ENCODE measurements at places on chromosomes 4 and X.

DNA sequence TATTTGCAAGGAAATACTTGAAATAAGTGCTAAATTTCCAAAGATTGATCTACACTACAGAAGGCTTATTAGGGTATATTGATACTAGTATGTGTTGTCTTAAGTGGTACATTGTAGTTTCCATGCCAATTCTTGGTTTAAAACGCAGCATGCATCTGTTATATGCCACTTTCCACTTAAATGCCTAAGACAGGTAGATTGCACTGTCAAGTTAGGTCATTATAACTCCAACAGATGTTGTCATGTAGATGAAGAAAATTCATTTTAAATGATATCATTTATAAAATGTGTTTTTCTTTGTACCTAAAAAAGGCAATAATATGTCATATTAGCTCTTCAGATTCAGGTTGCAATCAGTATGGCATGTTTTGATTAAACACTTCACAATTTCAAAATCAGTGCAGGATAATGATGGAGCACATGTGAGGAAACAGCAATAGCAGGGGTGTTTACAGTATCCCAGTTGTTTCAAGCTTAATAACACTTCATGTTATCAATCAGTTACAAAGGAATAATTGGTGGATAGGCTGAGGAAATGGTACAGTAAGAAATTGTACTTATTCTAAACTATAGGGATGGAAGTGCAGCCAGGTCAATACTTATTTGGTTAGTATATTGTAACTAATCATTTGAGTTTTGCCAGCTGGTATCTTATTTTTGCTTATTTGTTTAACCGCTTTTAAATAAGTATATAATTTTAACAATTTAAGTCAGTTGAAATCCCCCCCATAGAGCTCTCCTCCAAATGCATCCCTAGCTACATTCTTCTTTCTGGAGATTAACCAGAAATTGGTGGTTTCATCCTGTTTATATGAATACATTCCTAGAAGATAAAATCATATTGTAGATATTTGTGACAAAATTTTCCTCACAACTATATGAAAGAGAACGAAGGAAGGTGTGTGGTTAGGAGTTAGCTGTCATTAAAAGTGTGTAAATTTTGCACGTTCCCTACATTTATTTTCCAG lies 454.4 kb upstream of the ATOH1 start:
- H3K36me3 ChIP-seq = no peaks in the 10 kb centered on the region
- no peak for DNase-seq
- H3K4me1 ChIP-seq = no peaks in the 10 kb centered on the region

DNA sequence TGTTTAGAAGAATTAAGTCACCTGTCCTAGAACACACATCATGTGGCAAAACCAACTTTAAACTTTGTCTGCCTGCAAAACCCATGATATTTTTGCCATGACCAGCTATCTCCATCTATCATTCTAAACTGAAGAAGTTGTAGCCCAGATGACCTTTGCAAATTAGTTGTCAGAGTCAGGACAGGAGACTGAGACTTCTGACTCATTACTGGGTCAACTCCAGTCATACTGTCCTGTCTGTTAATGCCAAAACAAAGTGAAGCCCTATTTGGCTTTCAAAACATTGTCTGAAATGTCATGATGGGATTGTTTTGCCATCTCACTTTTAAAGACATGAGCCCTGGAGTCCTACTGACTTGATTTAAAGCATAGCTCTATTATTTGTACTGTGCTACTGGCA lies 365.7 kb upstream of the CPEB2 start:
- no peak overlapping the region for H3K27ac ChIP-seq
- H3K27me3 ChIP-seq = no peaks in the 10 kb centered on the region
- no peaks in the 10 kb centered on the region for H3K36me3 ChIP-seq
- no peak for DNase-seq

- no peaks in the 10 kb centered on the region for H3K27me3 ChIP-seq
- H3K36me3 ChIP-seq = no peaks in the 10 kb centered on the region
- no peak for DNase-seq
- no peak overlapping the region for H3K4me3 ChIP-seq
Measured at GRCh38 chrX:2640436-2641150, 50.5 kb upstream of the CD99 start.

- no peaks in the 10 kb centered on the region for H3K4me1 ChIP-seq
- H3K4me3 ChIP-seq = no peak overlapping the region
- H3K27ac ChIP-seq = no peak overlapping the region
Measured at GRCh38 chr4:102169345-102169744, 175.9 kb downstream of the SLC39A8 start.

- DNase-seq = no peak
- no peaks in the 10 kb centered on the region for H3K36me3 ChIP-seq
- no peaks in the 10 kb centered on the region for H3K4me1 ChIP-seq
- no peak overlapping the region for H3K4me3 ChIP-seq
Measured at GRCh38 chr4:85760511-85760910, 285.6 kb downstream of the ARHGAP24 start.

DNA sequence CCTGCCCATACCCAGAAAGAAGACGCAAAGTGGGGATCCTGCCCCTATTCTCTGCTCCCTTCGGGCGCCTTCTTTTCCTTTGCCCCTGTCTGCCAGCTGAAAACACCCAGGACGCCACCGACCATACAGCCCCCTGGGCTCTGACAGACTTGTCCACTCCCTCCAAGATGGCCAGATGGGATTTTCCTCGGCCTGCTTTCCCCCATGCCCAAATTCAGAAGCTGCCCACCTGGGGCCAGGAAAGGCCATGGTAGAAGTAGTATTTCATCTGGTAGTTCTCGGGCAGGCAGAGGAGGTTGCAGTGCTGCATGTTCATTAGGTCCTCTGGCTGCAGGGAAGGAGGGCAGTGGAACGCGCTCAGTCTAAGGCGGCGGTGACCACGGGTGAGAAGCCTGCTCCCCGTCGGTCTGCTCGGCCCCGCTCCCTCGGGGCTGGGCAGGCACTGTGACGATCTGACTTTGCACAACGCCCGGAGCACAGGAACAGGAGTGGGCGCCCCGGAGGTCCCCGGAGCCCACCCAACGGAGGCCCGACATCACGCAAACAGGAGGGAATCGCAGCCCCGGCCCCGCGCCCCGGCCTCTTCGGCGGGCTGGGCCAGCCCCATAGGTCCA lies 582 bp downstream of the NAA10 start:
- H3K27me3 ChIP-seq = no peaks in the 10 kb centered on the region
- no peaks in the 10 kb centered on the region for H3K36me3 ChIP-seq
- peak overlapping the region; percentile 44 for H3K4me3 ChIP-seq
- no peaks in the 10 kb centered on the region for H3K4me1 ChIP-seq
- H3K27ac ChIP-seq = no peak overlapping the region

- no peak overlapping the region for H3K4me3 ChIP-seq
- no peak for DNase-seq
- no peak overlapping the region for H3K27ac ChIP-seq
- peaks cover 6% of the 10 kb centered on the region for H3K4me1 ChIP-seq
Measured at GRCh38 chr4:48346594-48346993, 5.3 kb downstream of the SLAIN2 start.

- no peaks in the 10 kb centered on the region for H3K36me3 ChIP-seq
- no peak overlapping the region for H3K27ac ChIP-seq
- DNase-seq = no peak
- no peak overlapping the region for H3K4me3 ChIP-seq
Measured at GRCh38 chrX:54865208-54865607, 55.4 kb upstream of the TRO start.

DNA sequence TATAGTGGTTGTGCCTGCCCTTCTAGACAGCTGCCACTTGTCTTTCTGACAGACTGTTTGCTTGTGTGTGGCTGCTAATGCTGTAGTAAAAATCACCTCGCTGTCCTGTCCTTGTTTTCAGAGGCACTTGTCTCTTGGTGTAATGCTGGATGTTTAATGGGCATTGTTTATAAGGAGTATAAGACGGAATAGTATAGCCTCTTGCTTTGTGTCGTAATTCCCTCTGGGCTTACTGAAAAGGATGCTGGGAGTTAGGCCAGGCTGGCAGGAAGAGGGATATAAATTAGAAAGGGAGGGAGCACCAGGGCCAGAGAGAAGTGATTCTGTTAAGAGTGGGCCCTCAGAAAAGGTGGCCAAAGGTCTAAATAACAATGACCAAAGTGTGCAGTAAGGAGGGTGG lies 29.0 kb downstream of the NHS start:
- H3K27ac ChIP-seq = no peak overlapping the region
- H3K36me3 ChIP-seq = no peaks in the 10 kb centered on the region
- no peaks in the 10 kb centered on the region for H3K4me1 ChIP-seq
- H3K4me3 ChIP-seq = no peak overlapping the region
- no peaks in the 10 kb centered on the region for H3K27me3 ChIP-seq

DNA sequence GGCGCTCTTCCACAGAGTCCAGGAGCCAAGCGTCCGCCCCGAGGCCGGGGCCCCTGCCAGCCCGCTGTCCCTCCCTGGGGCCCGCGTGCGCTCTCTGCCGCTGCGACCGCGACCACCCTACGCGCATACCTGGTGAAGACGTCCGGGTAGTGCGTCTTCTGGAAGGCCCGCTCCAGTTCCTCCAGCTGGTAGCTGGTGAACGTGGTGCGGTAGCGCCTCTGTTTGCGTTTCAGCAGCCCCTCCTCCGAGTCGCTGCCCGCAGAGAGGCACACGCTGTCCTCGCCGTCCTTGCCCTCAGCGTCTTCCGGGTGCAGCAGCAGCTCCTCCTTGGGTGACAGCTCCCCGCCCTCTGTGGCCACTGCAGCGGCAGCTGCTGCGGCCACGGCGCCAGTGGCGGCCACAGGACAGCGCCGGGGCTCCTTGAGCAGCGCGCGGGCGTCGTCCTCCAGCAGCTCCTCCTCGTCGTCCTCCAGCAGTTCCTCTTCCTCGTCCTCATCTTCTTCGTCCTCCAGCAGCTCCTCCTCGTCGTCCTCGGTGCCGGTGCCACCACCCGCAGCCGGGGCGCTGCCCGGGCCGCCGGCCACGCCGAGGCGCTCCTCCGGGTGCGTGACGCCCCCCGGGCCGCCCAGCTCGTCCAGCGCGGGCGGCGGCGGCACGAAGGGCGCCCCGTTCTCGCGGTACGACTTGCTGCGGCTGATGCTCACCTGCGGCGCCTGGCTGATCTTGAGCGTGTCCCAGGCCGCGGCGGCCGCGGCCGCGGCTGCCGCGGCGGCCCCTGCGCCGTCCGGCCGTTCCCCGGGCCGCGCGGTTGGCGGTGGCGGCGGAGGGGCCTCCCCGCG lies 2.8 kb downstream of the ARX start:
- no peaks in the 10 kb centered on the region for H3K4me1 ChIP-seq
- DNase-seq = no peak
- no peaks in the 10 kb centered on the region for H3K36me3 ChIP-seq
- no peak overlapping the region for H3K27ac ChIP-seq
- no peaks in the 10 kb centered on the region for H3K27me3 ChIP-seq
- H3K4me3 ChIP-seq = peak overlapping the region; percentile 8

DNA sequence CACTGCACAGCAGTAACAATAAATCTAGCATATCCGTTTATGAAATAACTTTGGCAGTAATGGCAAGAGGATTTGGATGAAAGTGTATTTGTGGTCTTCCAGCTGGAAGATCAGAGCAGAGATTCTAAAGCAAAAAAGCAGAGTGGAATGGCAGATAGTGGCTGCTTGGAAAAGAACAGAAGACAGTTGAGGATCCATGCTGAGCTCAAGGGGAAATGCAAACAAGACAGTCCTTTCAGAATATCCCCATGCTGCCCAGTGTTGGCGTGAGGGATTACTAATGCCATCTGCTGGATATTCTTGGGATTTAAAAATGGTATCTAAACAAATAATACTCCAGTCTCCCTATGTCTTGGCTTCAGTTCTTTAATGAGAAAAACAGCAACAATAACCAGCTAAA lies 629.1 kb upstream of the ATOH1 start:
- no peak overlapping the region for H3K4me3 ChIP-seq
- no peak overlapping the region for H3K27ac ChIP-seq
- DNase-seq = no peak
- no peaks in the 10 kb centered on the region for H3K36me3 ChIP-seq

DNA sequence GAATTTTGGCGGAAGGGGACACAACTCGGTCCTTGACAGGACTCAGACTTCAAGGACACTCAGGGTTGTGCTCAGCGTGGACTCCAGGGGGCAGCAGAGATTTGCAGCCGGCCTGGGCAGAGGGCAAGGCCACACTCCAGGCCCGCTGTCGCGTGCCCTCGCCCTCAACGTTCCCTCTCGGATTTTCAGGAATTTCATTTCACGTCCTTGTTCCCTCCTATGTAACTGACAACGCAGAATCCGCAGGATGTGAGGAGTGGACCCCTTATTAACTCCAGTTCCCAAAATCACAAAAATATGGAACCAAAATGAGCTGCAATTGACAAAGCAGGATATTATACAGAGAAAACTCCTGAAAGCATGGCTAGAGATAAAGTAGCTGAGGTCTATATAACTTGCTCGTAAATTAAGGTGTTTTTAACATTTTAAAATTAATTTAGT lies 21.0 kb upstream of the DCTD start:
- H3K27me3 ChIP-seq = no peaks in the 10 kb centered on the region
- H3K36me3 ChIP-seq = no peaks in the 10 kb centered on the region
- no peaks in the 10 kb centered on the region for H3K4me1 ChIP-seq
- no peak overlapping the region for H3K27ac ChIP-seq
- peak; percentile 32 for DNase-seq

DNA sequence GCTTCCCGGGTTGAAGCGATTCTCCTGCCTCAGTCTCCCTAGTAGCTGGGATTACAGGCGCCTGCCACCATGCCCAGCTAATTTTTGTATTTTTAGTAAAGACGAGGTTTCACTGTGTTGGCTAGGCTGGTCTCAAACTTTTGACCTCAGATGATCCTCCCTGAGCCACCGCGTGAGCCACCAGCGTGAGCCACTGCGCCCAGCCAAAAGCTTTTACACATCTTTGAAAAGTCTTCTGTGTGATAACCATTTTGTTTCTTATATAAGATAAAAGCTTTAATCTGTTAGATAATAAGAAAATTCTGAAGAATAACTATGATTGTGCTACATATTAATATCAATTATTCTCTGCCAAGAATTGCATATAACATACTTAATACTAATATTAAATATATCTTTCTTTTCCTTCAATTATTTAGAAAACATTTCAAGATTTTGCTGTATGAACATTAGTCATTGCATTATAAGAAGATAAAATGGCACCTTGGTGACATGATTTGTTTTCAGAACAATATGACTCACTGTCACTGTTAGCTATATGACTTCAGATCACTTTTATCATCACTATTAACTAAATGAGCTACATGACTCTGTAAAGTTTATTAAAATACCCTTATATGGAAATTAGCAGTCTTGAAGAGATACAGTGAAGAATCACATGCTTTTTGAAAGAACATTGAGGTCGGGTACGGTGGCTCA lies 33.4 kb downstream of the RUFY3 start:
- no peaks in the 10 kb centered on the region for H3K36me3 ChIP-seq
- H3K4me1 ChIP-seq = no peaks in the 10 kb centered on the region
- no peak overlapping the region for H3K27ac ChIP-seq
- H3K27me3 ChIP-seq = no peaks in the 10 kb centered on the region

GRCh38 chr4:5940470-5941203 lies 47.8 kb upstream of the CRMP1 start:
- no peak for DNase-seq
- no peak overlapping the region for H3K27ac ChIP-seq
- H3K4me3 ChIP-seq = no peak overlapping the region
- H3K27me3 ChIP-seq = no peaks in the 10 kb centered on the region

GRCh38 chrX:48933757-48934156 lies 14.9 kb upstream of the PIM2 start:
- H3K4me3 ChIP-seq = no peak overlapping the region
- no peaks in the 10 kb centered on the region for H3K4me1 ChIP-seq
- H3K27ac ChIP-seq = no peak overlapping the region

- no peaks in the 10 kb centered on the region for H3K27me3 ChIP-seq
- no peaks in the 10 kb centered on the region for H3K4me1 ChIP-seq
- H3K36me3 ChIP-seq = no peaks in the 10 kb centered on the region
- DNase-seq = no peak
- no peak overlapping the region for H3K4me3 ChIP-seq
- peak overlapping the region; percentile 44 for H3K27ac ChIP-seq
Measured at GRCh38 chr4:185821029-185821419, 9.0 kb upstream of the SORBS2 start.

GRCh38 chr4:118732591-118733330 lies 47.6 kb downstream of the METTL14 start:
- no peaks in the 10 kb centered on the region for H3K36me3 ChIP-seq
- H3K27me3 ChIP-seq = no peaks in the 10 kb centered on the region
- DNase-seq = no peak
- no peak overlapping the region for H3K27ac ChIP-seq
